ENCODE measurements at places on chromosomes 13 and 19. TPM values are rescaled to one million over a fixed set of nuclear protein-coding genes. Genes with fewer than 3 reads are reported as not detected.

DNA sequence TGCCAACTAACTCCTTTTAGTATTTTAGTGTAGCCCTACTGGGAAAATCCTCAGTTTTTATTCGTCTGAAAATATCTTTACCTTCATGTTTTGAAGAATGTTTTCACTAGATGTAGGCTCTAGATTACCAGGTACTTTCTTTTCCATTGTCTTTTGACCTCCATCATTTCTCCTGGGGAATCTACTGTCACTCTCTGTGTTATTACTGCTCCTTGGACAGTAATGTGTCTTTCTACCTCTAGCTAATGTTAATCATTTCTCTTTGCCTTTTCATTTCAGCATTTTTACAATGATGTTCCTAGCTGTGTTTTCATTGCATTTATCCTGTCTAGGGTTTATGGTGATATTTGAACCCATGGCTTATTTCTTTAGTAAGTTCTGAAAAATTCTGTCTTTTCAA lies 61.9 kb downstream of the SPACA7 start:
- DNase-seq = no peak

DNA sequence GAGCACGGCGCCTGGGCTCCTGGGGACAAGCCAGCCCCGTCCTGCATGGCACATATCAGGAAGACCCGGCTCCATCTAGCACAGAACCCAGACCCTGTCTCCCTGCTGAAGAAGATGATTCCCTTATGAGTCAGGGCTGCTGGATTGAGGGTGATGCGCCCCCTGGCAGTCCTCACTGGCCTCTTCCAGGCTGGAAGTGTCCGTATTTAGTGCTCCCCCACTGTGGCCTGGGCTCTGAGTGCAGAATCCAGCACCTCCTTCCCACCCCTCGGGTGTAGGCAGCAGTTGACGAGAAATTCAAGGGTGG lies 14.9 kb downstream of the COMP start:
- no peak for DNase-seq

DNA sequence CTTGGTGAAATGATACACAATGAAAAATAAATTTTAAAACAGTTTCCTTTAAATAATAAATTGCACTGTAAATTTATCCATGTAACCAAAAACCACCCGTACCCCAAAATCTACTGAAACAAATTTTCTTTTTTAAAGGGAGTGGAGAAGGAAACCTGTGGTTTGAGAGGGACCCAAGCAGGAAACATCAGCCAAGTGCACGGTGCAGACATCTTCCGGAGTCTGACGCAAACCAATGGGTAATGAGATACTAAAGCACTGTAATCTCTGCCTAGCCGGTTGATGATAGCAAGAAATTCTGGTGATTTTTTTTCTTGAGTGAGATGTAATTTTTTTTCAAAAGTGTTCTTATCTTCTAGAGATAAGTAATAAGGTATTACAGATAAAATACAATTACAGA lies 115.4 kb downstream of the ABCC4 start:
- no peak for DNase-seq

- no peak for DNase-seq
Observed at GRCh38 chr19:36572593-36573019, 486 bp downstream of the ZNF529 start.

- no peak for DNase-seq
Observed at GRCh38 chr13:64347664-64348063, 2882.5 kb downstream of the PCDH9 start.

Gene TBC1D17
- polyA plus RNA-seq = 74.6 TPM

Gene APOE
- polyA plus RNA-seq = 60.5 TPM

Gene ZNF578
- polyA plus RNA-seq = 2.0 TPM

Gene POSTN
- 105 TPM for polyA plus RNA-seq

- no peak for DNase-seq
Observed at GRCh38 chr13:50523307-50523706, 320.2 kb downstream of the DLEU7 start.

GRCh38 chr13:40503966-40504591 lies 162.4 kb downstream of the FOXO1 start:
- no peak for DNase-seq

- DNase-seq = no peak
Observed at GRCh38 chr13:73955977-73956500, 178.2 kb downstream of the KLF12 start.

GRCh38 chr13:113157929-113158747 lies at the start of gene PROZ:
TSS of gene PROZ (plus strand) at chr13:113158648. CDS start at chr13:113158661, 13 bp downstream.
- DNase-seq = no peak

DNA sequence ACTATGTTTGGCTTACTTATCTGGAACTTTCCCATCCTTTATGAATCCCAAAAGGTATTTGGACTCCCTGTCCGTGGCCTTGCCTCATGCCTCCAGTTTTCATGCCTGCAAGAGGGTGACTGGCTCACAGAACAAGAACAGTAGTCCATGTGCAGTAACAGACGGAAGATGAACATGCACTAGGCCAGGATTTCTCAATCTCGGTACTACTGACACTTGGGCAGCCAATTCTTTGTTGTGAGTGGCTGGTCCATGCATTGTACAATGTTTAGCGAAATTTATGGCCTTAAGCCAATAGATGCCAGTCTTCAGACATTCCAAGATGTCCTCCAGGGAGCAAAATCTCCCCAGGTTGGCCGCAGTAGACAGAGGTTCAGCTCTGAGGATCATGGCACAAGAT lies 61.9 kb downstream of the DOCK9 start:
- DNase-seq = no peak

Gene GPR4
- 3.7 TPM for polyA plus RNA-seq

DNA sequence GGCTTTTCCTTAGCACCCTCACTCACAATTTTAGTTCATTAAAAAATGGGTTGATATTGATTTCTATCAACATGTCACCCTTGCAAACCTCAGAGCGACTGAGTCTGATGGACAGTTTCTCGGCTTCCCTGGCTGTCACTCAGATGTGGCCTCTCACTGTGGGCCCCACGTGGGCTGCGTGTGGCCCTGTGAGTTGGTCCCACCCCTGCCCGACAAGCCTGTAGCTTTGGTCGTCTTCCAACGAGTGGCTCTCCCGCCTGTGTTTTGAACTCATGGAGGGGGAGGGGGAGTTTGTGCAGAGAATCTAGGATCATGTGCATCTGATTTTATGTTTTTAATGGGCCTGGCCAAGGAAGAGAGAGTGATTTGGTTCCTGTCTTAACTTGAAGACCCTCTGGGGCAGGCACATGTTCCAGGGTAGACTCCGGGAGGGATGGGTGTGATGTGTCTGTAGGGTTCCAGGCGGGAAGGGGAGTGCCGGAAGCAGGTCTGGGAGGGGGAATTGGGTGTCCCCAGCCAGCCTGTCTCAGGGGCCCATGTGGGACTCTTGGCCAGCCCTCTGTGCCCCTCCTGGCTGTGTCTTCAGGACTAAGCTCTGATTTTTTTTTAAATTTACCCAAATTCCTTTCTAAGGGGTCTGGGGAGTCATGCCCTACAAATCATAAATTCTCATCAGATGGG lies 18.9 kb downstream of the ATP11A start:
- DNase-seq = no peak

- DNase-seq = no peak
Observed at GRCh38 chr19:38411041-38411712, 8.3 kb downstream of the FAM98C start.

Gene SERP2
- 5.7 TPM for polyA plus RNA-seq

Gene CEACAM3
- polyA plus RNA-seq = not detected

DNA sequence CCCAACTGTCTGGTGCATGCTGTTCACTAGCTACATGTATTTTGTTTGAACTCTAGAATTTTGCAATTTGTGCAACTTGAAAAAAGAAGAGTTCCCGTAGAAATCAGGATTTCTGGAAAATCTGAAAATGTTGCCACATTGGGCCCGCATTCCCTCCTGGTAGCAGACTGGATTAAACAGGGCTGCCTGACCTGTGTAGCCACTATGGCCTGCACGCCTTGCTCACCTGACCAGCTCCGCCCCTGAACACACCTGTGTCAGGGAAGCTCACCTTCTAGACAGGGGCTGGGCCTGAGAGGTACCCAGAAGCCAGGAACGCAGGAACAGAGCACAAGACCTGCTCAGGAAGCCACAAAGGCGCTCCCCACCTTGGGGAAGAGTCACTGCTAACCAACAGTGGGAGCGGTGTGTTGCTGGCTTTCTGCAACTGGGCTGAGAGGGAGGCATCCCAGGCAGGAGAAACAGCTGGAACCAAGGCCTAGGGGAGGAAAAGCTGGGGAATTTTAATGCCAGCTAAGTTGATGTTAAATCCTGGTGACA lies 106.5 kb downstream of the UQCRFS1 start:
- DNase-seq = no peak

- no peak for DNase-seq
Observed at GRCh38 chr13:102812611-102813287, 13.8 kb downstream of the BIVM start.

- DNase-seq = no peak
Observed at GRCh38 chr13:20503088-20504083, 22.3 kb downstream of the CRYL1 start.

GRCh38 chr13:93455861-93456260 lies 229.3 kb downstream of the GPC6 start:
- no peak for DNase-seq

DNA sequence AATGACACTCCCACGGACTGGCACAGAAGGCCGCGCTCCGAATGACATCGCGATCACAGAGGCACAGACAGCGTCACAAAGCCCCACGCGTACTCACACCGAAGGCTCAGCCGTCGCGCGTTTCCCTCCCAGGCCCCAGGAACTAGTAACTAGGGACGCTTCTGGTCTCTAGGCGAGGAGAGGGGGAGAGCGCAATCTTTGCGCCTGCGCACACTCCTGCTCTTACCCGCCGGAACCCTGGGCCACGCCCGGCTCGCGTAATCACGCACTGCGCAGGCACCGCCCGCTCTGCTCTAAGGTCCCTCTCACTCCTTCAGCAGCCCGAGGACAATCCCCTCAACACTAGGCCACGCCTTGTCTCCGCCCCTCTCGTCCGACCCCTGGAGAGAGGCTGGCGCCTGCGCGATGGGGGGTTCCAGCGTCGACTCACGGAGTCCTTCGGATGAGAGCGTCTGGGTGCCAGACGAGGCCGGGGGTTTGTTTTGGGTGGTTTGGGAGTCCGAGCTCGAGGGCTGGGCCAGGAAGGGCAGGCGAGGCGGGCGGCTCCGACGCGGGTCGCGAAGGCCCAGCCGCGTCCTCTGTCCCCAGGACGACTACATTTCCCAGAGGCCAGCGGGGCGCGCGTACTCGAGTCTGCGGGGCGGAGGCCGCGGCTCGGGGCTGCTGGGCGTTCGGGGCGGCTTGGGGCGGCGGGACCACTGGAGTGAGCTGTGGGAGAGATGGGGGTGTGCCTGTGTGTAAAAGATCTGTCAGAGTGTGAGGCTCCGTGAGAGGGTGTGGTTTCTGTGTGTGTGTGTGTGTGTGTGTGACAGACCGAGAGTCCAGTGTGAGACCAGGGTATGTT lies at the start of gene ZNF471:
Gene ZNF471 (plus strand): TSS at position 410 of the 844 bp plus-strand sequence. CDS start 3,717 bp downstream, outside the sequence.
- peak; percentile 97 for DNase-seq

DNA sequence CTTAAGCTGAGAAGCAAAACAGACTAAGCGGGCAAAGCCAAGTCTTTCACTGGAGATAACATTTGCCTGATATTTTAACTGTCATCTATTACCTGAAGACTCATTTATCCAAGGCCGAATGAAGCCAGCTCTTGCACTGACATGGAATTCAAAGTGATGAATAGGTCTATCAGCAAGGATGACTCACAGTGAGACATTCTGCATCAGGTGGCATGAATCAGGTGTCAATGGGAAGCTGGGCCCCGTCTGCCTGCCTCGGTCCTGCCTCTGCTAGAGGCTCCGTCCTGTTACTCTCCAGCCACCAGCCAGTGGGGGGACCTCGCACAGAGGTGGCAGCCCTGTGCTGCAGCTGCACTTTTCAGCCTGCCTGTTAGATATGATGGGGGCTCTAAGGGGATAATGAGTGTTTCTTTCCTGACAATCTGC lies 23.5 kb downstream of the STARD13 start:
- DNase-seq = no peak

- no peak for DNase-seq
Observed at GRCh38 chr19:44757735-44758505, 9.4 kb downstream of the BCL3 start.

Gene RNF17
- 0.16 TPM for polyA plus RNA-seq

DNA sequence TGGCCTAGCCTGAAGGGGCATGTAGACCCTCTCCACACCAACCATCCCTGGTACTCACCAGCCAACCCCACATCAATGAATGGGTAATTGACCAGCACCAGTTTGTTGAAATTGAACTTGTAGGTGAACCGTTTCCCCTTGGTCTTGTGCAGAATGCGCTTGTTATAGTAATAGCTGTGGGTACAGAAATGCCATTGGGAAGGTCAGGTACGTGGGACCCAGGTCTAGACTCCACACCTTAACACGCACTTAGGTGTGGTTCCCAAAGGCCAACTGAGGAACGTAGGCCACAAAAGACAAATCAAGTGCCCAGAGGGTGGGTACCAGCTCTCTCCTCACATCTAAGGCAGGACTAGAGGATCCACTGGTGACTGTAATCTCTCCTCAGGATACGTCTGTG lies 5.2 kb downstream of the ERF start:
- no peak for DNase-seq

Gene ZNF345
- 4.4 TPM for polyA plus RNA-seq

Gene NKG7
- polyA plus RNA-seq = 5.1 TPM

DNA sequence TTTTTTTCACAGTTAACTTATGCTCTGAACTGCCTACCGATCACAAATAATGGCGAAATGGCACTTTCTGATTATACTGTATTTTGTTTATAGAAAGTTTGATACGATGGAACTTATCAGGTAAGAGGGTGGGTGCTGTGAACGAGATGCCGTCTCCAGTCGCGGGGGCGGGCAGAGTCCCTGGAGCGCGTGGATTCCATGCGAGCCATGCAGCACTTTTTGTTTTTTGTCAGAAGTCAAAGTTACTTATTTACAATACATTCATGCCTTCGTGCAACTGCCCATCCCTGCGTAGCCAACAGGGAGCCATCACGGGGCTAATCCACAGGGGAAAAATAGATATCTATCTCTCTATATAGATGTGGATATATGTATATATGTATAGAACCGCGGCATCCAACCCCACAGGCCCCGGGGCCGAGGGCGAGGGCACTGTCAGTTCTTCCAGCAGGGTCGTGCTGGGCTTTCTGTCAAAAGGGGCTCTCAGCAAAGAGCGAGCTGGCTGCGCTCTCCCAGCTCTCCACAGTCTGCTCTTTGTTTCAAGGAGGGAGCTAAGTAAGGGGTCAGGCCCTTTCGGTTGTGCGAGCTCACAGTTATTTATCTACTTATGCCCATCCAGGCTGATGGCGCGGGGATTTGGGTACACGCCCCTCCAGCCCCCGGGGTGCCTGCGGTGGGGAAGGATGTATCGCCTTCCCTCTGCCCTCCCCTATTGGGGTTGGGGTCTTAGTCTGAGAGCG lies 3.4 kb downstream of the SLITRK1 start:
- DNase-seq = no peak

GRCh38 chr19:38020311-38020710 lies 113.3 kb downstream of the SIPA1L3 start:
- no peak for DNase-seq

Gene VSTM1
- polyA plus RNA-seq = not detected

Gene ZNF730
- 0.09 TPM for polyA plus RNA-seq

- DNase-seq = no peak
Observed at GRCh38 chr19:755063-755462, 4.2 kb downstream of the MISP start.

Gene PRR22
- polyA plus RNA-seq = 2.3 TPM

Gene C19orf18
- polyA plus RNA-seq = 0.67 TPM

Gene KIR2DL4
- polyA plus RNA-seq = 0.19 TPM

Gene ZNF221
- 2.0 TPM for polyA plus RNA-seq

Gene GTF2F2
- 21.3 TPM for polyA plus RNA-seq

Gene ZNF738
- polyA plus RNA-seq = 5.2 TPM

GRCh38 chr19:30202060-30202600 lies 170.1 kb upstream of the ZNF536 start:
- no peak for DNase-seq

Data from urinary bladder (tissue), 4 donors.